A375 (cell line): ENCODE measurements at places on chromosomes 12 and 14. TPM values are rescaled to one million over a fixed set of nuclear protein-coding genes. Genes with fewer than 3 reads are reported as not detected.

SMCO3 gene
- total RNA-seq = not detected in 2 replicates

ACSS3 gene
- 10.4 and 12.5 TPM in 2 replicates for total RNA-seq

TMEM117 gene
- 6.2 and 7.6 TPM in 2 replicates for total RNA-seq

PLEKHG7 gene
- not detected in 2 replicates for total RNA-seq

OLR1 gene
- not detected in 2 replicates for total RNA-seq

ITPK1 gene
- 50.5 and 51.0 TPM in 2 replicates for total RNA-seq

GPX2 gene
- not detected in 2 replicates for total RNA-seq

MSRB3 gene
- 4.9 and 6.9 TPM in 2 replicates for total RNA-seq

CD163 gene
- total RNA-seq = not detected in 2 replicates

OR6C68 gene
- total RNA-seq = not detected in 2 replicates

AVPR1A gene
- total RNA-seq = not detected in 2 replicates

KRT7 gene
- total RNA-seq = 31.9 and 37.9 TPM in 2 replicates

POC1B gene
- total RNA-seq = 6.9 and 8.3 TPM in 2 replicates

ESPL1 gene
- 26.7 and 33.5 TPM in 2 replicates for total RNA-seq

PLEKHH1 gene
- total RNA-seq = 7.0 and 11.1 TPM in 2 replicates

HHIPL1 gene
- total RNA-seq = not detected in 2 replicates

GOLT1B gene
- total RNA-seq = 20.7 and 22.1 TPM in 2 replicates

LRTM2 gene
- total RNA-seq = not detected in 2 replicates

MGAT4C gene
- total RNA-seq = 0.41 and 0.90 TPM in 2 replicates

SLC39A5 gene
- total RNA-seq = not detected in 2 replicates

NKX2-1 gene
- 0.11 and 0.61 TPM in 2 replicates for total RNA-seq

DCD gene
- total RNA-seq = not detected in 2 replicates

NYNRIN gene
- total RNA-seq = 0.23 and 0.37 TPM in 2 replicates

SLC6A15 gene
- total RNA-seq = 35.9 and 38.2 TPM in 2 replicates

RAD51AP1 gene
- 34.3 and 41.8 TPM in 2 replicates for total RNA-seq

C14orf39 gene
- total RNA-seq = 0.40 TPM in 1 of 2 replicates, not detected in the other

RFLNA gene
- not detected in 2 replicates for total RNA-seq

LPAR5 gene
- 0.40 and 0.98 TPM in 2 replicates for total RNA-seq

AQP5 gene
- total RNA-seq = 0.49 and 0.69 TPM in 2 replicates

CABP1 gene
- not detected in 2 replicates for total RNA-seq

OR6C65 gene
- not detected in 2 replicates for total RNA-seq

TBC1D30 gene
- 5.3 and 6.0 TPM in 2 replicates for total RNA-seq

C14orf132 gene
- 0.19 and 0.37 TPM in 2 replicates for total RNA-seq
